ENCODE measurements at places on chromosomes 3 and 15. TPM values are rescaled to one million over a fixed set of nuclear protein-coding genes. Genes with fewer than 3 reads are reported as not detected.

The DUOXA2 gene
- total RNA-seq = not detected

The PROK2 gene
- total RNA-seq = 2.0 TPM

DNA sequence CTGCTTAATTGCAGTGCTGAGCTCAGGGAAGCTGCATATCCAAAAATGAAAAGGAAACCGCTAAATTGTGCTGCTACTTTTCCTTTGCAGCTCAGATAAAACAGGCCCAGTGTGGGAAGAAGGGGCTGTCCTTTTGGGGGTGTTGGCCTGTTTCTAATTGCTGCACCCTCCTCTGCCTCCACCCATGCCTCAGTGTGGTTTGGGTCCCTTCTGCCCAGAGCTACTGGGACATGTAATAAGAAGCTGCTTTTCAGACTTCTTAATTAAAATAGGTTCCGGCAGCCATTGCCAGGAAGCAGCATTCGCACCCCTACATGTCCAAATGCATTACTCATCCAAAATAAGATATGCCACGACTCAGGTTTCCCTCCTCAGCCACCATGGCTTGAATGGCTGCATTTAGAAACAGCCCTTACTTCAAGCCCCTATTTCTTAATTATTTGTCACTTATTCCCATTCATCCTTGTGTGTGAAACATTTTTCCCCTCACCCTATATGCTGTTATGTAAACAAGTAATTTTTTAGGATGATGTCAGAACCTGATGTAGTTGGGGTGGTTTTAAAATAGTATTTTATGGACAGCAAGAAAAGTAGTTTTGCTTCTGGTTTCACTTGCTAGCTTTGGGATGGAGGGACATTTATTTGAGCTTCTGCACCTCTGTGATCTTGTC lies 235.9 kb upstream of the CTDSPL start:
- no peak for DNase-seq

DNA sequence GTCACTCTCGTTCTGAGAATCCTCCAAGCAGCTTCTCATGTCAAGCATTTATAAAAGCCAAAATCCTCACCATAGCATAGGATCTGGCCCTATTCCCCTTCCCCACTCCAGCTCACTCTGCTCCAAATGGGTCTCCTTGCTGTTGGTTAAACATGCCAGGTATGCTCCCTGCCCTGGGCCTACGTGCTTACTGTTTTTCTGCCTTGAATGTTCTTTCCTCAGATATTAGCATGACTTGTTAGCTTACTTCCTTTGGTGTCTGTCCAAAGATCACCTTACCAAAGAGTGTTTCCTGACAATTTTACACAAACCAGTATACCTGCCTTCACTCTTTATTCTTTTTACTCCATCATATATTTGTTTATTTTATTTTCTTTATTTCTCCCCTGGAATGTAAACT lies 33.1 kb upstream of the MYO5C start:
- DNase-seq = no peak

- DNase-seq = no peak
Measured at GRCh38 chr15:100690795-100691158, 88.4 kb downstream of the ASB7 start.

DNA sequence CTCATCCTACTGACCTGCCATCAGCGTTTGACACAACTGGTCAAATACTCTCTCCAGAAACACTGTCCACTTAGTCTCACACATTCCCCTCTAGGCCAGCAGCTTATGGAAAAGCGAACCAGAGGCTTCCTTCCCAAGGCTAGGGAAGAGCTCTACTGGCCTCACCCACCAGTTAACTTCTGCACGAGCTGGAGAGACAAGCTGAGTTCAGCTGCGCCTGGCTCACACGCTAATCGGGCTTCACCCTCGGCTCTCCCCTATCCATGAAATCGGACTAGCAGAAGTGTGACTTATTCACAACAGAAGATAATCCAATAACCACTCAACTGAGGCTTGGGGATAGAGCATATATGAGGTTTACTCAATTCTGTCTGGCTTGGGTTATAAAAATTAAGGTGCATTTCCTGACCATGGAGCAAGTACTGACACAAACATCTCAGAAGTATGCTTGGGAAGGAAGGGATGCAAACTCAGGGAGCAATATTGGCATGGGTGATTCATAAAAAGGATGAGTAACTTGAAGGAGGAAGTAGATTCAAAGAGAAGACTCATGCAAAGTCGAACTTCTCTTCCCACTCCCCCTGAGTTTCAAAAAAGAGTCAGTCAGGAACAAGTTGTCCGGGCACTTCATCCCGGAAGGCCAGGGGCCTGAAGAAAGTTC lies 73.1 kb downstream of the XXYLT1 start:
- DNase-seq = no peak

The ATP13A5 gene
- total RNA-seq = not detected

GRCh38 chr15:85973584-85974347 lies 105.9 kb upstream of the AGBL1 start:
- DNase-seq = no peak

DNA sequence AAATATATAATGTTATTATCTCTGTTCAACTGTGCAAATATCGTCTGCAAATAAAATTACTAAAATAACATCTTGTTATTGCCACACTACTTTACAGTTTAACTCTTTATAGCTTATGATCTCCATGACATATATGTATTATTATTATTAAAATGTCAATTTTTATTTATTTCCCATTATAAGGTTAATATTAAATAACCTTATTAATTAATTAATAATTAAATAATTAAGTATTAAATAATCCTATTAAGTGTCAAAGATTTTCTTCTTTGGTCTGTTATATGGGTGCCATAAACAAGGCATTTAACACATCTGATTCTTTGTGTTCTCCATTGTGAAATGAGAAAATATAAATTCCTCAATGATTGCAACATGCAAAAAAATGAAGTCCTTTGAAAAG lies 10.0 kb downstream of the BCHE start:
- DNase-seq = no peak

DNA sequence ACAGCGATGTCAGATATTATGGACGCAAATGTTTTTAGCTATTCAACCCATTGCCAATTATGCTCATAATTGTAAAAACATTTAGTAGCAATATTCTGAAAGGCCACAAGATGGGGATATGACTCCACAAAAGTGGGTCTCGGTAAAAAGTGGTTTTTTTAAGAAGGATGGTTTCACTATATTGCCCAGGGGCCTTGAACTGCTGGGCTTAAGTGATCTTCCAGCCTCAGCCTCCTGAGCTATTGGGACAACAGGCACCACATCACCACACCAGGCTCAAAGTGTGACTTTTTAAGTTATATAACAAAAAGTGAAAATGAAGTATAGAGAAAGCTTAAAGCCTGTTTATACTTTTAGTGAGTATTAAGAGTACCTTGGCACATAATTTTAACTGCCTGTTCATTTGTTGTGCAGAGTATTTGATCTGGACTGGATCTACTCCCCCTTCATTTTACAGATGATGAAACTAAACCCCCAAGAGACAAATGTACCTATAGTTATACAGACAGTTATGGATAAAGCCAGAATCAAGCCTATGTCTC lies 9.4 kb downstream of the NAA50 start:
- no peak for DNase-seq

DNA sequence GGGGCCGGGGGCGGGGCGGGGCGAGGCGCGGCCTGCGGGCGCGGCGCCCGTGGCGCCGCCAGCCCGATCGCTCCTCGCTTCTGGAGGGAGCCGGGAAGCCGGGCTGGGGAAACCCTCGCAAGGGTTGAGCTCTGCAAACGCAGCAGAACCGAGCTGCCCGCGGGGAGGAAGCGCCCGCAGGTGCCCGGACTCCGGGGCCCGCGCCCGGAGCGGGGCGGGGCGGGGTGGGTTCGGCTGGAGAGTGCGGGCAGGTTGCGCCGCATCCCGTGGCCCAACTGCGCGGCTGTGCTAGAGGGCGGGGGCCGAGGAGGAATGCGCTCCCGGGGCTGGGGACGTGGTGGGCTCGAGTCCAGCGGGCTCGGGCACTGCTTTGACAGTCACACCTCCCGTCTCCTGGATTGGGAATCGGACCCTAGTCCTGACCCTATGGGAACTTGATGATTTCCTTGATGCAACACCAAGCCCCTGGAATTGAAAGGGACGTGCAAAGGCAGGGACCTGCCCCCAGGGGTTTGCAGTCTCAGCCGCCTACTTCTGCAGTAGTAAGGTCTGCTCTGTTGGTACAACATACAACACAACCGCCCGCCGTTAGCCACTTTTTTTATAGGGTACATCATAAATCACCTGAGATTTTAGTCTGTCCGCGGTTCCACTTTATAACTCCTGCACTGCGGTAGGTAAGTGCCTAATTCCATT lies 34.3 kb downstream of the ZBTB38 start:
- DNase-seq = peak; percentile 77

GRCh38 chr3:151301787-151302186 lies 14.8 kb downstream of the GPR87 start:
- DNase-seq = no peak

The LMAN1L gene
- not detected for total RNA-seq

DNA sequence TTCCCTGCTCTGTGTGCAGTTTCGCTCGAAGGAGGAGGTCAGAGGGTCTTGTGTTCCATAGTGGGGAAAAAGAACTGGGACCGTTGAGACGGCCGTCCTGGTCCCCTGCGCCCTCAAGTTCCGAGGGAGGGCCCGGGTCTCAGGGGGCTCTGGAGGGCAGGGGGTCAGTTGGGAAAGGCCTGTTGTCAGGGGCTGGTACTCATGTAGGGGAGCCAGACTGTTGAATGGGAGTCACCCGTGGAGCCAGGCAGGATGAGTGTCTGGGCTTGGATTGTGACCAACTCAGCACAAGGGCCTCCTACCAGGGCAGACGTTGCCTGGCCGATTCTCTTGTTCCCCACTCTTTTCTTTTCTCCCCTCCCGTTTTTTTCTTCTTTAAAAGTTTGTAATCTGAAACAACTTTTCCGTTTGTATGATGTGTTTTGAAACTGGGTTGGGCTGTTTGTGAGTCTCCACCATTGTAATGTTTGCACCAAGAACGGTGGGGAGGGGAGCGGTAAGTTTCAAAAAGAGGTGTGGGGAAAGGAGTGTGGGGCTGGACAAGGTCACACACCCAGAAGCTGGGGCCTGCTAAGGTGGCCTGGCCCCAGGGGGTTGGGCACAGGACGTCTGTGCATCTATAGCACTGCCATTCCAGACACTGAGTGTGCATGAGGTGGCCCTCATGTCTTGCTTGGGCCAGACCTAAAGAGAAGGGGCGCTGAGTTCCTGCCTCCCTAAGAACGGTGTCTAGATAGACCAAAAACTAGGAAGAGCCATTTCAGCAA lies 1.1 kb downstream of the CMTM7 start:
- no peak for DNase-seq

GRCh38 chr3:12818773-12819172 lies 22.3 kb downstream of the CAND2 start:
- DNase-seq = no peak

The UROC1 gene
- total RNA-seq = not detected

DNA sequence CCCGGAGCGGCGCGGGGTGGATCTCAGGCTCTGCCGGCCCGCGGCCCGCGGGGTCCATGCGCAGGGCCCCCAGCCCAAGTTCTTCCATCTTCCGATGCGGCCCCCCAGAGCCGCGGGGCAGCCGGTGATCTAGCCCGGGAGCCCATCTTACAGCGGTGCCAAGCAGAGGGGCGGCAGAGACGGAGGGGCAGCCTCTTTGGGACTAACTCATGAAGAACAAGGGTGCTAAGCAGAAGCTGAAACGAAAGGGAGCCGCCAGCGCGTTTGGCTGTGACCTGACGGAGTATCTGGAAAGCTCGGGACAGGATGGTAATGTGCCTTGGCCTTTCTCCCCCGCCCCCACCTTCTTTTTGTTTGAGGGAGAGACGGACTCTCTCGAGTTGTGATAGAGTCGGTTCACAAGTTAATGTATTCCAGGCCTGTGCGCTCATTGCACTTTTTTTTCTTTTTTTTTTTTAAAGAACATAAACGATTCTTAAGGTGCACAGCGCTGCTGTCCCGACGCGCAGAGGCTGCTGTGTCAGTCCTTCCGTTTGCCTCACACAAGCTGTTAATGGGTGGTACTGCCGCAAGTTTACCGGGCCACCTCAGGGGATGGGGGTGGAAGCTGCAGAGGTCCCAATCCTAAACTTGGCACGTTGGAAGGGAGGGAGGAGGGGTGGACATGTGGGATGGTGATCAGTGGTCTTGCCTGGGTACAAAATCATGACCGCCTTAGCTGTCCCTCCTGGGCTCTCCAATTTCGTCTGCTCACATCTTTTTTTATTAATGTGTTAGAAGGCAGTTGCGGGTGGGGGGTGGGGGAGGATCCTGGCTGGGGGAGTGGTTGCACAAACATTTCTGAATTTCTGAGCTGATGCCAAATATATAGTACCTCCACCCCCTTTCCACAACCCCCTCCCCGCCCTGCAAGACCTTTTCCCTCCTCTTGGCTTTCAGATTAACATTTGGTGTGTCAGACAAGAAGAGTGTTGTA lies 801 bp downstream of the ARHGAP31 start:
- no peak for DNase-seq

DNA sequence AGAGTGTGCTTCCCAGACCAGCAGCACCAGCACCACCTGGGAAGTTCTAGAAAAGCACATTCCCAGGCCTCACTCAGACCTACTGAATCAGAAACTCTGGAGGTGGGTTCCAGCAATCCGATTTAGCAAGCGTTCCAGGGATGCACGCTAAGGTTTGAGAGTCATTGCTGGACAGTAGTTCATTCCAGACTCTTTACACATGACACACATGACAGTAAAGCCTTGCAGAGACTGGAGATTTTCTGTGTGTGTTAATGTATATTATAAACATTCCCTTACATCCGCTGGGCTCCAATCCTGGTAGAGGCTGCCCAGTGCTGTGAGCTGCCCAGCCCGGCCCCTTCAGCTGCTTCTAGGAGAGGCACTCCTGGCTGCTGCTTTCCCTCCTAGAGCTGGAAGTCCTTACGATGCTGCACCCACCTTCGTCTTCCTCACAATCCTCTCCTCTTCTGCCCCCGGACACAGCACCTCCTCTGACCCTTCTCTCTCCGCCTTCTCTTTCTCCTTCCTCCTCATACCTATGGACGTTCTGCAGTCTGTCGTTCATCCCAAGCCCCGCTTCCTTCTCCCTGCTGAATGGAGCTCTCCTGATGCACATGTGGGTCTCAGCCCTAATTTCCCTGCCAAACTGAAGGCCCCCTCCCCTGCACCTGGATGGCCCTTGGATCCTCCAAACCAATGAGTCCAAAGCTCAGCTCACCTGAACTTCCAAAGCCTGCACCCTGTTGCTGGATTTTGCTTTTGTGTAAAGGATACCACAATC lies 44.4 kb downstream of the ITGA11 start:
- DNase-seq = peak; percentile 30

DNA sequence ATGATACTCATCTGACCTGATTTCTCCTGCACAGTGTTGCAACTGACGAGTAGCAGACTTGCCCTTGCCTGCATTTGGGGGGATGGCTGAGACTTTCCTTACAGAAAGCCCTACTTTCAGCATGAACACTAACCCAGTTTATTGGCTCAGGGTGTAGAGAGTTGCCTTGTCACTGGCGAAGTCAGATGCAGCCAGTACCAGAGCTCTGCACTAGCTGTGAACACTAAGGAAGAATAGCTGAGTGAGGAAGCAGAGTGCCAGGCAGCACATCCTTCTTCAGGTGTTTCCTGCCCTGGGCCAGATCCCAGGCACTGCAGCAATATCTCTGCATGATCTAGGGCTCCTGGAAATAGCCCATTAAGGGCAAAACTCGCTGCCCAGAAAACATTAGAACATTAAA lies 154.0 kb upstream of the SYNPR start:
- no peak for DNase-seq

DNA sequence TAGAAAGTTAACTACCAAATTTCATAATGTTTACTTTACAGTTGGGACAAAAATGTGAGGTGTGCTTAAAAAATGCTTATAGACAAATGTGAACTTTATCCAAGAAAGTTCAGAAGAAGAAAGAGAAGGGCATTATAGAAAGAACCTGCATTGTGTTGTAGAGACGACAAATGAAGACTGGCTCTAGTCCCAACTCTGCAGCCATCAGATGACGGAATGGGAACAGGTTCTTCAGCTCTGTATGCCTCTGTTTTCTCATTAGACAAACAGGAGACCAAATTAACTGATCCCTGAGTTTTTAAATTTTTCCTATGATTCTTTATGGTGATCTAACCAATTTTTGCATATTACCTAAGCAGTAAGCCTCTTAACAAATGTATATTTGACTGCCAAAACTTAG lies 49.2 kb downstream of the PDZRN3 start:
- DNase-seq = no peak

Measured in H1 (cell line).